Airway epithelial cell (primary cell): ENCODE measurements at places on chromosomes 7 and 10. TPM values are rescaled to one million over a fixed set of nuclear protein-coding genes. Genes with fewer than 3 reads are reported as not detected.

TMEM26 gene
- 0.07 TPM in 1 of 2 replicates, not detected in the other for total RNA-seq

DNAH11 gene
- total RNA-seq: 0.23 and 1.3 TPM in 2 replicates

SDK1 gene
- 0.21 and 0.23 TPM in 2 replicates for total RNA-seq

FAM237B gene
- not detected in 2 replicates for total RNA-seq

PPP1R9A gene
- total RNA-seq: 0.19 and 0.42 TPM in 2 replicates

SUGCT gene
- total RNA-seq: 4.2 and 10.9 TPM in 2 replicates

TMEM213 gene
- not detected in 2 replicates for total RNA-seq

MSS51 gene
- total RNA-seq: 0.28 and 0.92 TPM in 2 replicates

NPFFR1 gene
- not detected in 2 replicates for total RNA-seq

TMEM229A gene
- total RNA-seq: not detected in 2 replicates

ZNF503 gene
- 18.6 and 22.7 TPM in 2 replicates for total RNA-seq

ACTR1A gene
- total RNA-seq: 105 and 138 TPM in 2 replicates

ARHGAP19 gene
- 7.3 and 9.2 TPM in 2 replicates for total RNA-seq

MYO1G gene
- total RNA-seq: not detected in 2 replicates

OAT gene
- 106 and 143 TPM in 2 replicates for total RNA-seq

MLXIPL gene
- 0.07 and 0.09 TPM in 2 replicates for total RNA-seq

ZPBP gene
- total RNA-seq: not detected in 2 replicates

C10orf105 gene
- total RNA-seq: 0.14 TPM in 1 of 2 replicates, not detected in the other

CRYGN gene
- total RNA-seq: not detected in 2 replicates

DENND2A gene
- total RNA-seq: 0.42 TPM in 1 of 2 replicates, not detected in the other

SEC61A2 gene
- total RNA-seq: 1.1 and 5.4 TPM in 2 replicates
